MCF 10A (cell line): ENCODE measurements at places on chromosomes 6 and 20. TPM values are rescaled to one million over a fixed set of nuclear protein-coding genes. Genes with fewer than 3 reads are reported as not detected.

The FOXA2 gene
- total RNA-seq, result 1.1 and 1.4 TPM in 2 replicates

GRCh38 chr20:41877911-41878310 is 259.7 kb upstream of the CHD6 start:
- no peak for DNase-seq

DNA sequence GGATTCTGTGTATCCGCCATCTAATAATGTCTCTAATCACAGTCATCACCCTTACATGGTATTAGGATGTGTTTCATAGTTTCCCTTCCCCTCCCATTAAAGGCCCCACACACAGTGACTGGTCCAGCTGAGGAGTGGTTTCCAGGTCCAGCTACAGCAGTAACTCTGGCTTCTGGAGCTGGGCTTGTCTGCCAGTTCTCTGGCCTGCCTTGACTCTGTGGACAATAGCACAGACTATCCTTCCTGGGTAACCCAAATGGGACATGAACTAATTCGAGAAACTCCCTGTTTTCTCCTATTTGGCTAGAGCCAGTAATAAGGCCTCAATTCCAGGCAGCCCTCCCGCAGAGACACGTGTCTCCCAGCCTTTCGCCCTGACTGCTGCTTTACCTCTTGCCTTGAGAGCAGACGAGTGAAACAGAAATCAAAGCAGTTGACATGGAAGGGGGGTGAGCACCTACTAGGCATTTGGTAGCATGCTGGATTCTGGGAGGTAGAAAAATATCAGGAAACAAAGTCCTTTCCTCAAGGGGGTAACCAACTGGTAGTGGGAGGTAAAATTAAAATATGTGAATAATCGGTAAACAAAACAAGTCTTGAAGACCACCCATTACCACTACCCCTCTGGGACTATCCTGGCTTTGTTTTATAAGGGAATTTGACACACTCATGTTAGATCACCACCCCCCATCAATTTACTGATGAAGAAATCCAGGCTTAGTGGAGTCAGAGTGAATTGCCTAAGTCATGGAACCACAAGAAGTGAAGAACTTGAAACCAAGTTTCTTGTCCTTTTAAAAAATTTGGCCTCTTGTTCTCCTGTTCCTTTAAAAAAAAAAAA is 1.2 kb downstream of the TRAF3IP2 start:
- peak; percentile 75 for DNase-seq

- DNase-seq, result no peak
These were observed 46.4 kb downstream of the EBF4 start for GRCh38 chr20:2739042-2739398.

- peak; percentile 4 for DNase-seq
These were observed 127.4 kb upstream of the HCRTR2 start for GRCh38 chr6:55046869-55047422.

DNA sequence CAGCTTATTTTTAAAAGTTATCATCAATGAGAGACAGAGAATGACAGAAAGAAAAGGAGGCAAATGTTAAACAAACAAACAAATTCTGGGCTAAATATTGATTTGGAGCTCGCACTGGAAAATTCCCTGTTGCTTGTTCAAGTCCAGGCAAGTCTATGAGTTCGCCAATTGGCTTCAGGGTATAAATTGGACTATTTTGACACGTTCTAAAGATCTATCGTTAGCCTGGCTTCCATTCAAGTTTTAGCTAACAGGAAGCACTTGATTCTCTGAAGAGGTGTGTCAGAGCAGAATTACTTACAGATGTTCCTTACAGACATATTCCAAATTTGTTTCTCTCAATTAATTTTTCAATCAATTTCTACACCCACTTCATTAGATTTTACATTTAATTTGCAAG is 15.8 kb upstream of the RFPL4B start:
- DNase-seq, result peak; percentile 87

GRCh38 chr6:121157906-121158305 is 176.4 kb downstream of the TBC1D32 start:
- no peak for DNase-seq

The CEP162 gene
- 2.4 and 2.9 TPM in 2 replicates for total RNA-seq

The PET117 gene
- total RNA-seq, result 11.9 and 14.8 TPM in 2 replicates

DNA sequence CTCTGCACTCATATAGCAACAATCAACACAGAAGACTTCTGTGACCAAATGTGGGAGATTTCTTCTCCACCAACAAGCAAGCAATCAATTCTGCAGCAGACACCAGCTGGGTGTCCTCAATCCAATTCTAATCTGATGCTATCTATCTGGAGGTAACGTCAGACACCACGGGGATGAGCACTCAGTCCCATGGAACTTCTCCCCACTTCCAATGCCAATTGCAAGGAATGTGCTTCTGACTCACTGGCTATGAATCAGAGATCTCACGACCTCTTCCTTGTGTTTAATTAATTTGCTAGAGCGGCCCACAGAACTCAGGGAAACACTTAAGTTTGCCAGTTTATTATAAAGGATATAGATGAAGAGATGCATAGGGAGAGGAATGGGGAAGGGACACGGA is 103.5 kb upstream of the SIRPG start:
- DNase-seq, result peak; percentile 68

DNA sequence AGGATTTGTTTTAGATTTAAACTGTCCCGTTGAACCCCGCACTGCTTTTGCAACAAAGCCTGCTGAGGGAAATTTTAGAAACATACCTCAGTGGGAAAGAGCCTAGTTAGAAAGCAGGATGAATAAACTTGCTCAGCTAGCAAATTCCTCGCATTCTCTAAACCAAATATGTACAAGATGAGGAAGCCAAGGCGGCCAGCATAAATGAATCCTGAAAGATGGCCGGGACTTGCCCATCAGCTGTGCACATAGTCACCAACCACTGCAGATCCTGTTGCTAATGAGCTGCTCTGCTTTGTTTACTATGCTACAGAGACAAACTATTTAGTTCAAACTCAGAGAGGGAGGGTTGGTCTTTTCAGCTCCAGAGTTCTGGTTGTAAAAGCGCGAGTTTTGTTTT is 49.0 kb downstream of the TMEM170B start:
- no peak for DNase-seq

DNA sequence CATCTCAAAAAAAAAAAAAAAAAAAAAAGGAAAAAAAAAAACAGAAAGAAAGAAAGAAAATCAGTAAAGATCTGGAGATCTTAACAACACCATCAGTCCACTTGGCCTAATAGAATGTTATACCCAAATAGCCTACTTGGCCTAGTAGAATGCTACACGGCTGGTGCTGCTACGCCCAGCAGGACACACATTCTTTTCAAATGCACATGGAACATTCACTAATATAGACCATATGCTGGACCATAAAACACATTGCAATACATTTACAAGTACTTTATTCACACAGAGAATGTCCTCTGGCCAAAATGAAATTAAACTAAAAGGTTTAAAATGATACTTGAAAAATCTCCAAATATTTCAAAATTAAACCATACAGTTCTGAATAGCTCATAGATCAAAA is 80.0 kb upstream of the TNFAIP3 start:
- no peak for DNase-seq

The CRISP2 gene
- not detected in 2 replicates for total RNA-seq

DNA sequence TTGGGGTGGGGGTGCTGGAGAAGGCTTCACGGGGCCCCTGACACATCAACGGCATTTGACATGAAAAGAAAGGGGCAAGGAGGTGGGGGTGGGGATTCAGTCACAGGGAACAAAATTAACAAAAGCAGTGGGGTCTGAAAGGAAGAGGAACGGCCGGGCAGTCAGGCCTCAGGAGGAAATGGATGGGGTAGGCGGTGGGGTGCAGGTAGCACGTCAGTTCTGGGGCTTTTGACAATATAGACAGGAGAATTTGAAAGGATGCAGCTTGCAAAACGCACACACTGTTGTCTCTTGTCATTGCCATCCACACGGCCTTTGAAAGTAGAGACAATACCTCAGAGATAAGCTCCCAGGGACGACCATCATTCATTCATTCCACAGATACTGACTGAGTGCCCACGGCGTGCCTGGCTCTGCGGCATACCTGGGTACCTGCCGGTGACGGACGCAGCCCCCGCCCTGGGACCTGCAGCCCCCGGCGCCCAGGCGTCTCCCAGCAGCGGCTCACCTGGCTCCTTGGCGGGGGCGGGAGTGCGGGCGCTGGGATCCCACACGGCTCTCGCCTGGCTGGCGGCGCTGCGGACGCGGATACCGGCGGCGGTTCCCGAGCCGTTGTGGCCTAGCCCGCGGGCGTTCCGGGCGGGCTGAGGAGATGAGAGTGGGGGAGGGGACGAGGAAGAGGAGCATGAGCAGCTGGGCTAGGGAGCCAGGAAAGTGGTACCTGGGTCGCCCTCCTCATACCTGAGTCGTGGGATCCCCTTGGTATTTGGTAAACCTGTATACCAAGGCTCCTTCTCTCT is at the start of gene SLC26A8:
SLC26A8 (minus strand) TSS at position 646 of the 800 bp plus-strand sequence. CDS start 4,934 bp downstream, outside the sequence.
- DNase-seq, result no peak

The ANKRD66 gene
- total RNA-seq, result not detected in 2 replicates

GRCh38 chr6:41648921-41649320 is 10.7 kb downstream of the MDFI start:
- no peak for DNase-seq

GRCh38 chr20:51064137-51064536 is 41.2 kb upstream of the KCNG1 start:
- DNase-seq, result no peak

DNA sequence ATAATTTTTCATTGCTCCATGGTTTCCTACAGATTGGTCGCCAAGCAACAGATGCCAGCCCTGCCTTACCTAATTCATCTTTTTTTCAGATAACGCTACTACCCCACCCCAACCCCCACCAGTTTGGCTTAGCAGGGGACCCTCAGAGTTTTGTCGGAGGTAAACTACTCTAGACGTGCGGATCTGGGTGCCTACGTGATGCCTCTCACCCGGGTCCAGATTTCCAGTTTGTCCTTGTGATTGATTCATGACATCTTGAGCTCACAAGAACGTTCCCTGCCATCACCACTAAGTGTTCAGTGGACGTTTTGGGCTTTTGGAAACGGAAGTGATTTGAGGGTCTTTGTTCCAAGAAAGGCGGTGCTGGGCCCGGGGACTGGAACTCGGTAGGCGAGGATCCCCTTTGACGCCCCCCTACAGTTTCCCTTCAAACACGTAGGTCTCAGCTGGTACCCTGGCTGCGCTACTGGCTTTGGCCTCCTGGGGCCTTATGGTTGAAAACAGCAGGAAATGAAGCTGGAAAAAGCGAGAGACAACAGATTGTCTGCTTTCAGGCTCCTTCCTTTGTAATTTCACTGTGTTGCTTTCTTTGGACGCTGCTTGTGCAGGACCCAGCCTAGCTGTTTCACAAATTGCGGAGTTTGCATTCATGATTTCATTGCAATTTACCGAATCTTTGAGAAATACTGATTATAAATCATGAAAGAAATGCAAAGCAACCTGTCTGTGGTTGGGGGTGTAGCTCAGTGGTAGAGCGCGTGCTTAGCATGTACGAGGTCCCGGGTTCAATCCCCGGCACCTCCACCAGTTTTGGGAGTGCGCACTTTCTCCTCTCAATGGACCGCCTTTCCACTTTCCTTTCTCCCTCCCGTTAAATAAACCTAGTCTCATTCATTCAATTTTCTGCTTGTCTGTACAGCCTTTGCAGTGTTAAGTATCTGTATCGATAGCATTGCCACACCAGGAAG is 81.0 kb downstream of the GPX5 start:
- DNase-seq, result peak; percentile 78

DNA sequence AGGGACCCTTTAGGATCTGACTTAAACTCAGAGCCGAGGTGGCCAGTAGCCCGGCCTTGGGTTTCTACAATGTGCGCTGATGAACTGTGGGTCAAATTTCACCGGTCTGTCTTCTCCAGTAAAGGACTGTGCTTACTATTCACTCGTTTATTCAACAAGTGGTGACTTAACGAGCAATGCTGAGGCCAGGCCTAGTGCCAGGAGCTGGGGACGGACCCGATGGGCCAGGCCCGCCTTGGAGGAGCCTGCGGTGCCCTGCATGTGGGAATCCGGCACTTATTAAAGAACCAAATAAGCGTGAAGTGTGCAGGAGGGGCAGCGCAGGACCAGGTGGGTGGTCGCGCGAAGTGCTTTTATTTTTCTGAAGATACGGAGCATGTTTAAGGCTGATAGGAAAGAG is 24.0 kb downstream of the CTCFL start:
- no peak for DNase-seq

DNA sequence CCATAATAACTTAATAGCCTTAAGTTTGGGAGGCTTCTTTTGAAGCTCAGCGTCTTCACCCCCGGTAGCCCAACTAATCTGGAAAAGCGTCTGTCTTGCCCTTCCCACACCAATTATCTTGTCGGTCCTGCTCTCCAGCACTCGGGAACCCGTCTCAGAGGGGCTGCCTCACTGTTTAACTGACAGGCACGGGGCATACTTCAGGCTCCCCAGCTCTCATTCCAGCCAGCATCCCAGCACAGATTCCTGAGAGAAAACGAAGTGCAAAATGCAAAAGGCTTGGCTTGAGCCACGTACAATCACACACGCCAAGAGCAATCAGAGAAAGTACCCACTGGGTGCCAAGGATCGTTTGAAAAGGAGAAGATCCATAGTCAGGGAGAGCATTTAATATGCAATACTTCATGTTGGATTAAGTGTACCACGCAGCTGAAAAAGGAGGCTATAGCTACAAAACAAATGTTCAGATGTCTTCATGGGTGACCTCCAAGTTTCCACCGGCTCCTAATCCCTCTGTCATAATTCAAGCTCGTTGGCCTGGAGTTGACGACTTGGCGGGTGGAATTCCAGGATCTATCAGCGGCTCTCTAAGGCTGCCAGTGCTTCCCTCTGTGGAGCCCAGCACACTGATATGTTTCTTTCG is 53.7 kb upstream of the STX16 start:
- DNase-seq, result no peak

The C20orf96 gene
- 2.4 and 3.8 TPM in 2 replicates for total RNA-seq

DNA sequence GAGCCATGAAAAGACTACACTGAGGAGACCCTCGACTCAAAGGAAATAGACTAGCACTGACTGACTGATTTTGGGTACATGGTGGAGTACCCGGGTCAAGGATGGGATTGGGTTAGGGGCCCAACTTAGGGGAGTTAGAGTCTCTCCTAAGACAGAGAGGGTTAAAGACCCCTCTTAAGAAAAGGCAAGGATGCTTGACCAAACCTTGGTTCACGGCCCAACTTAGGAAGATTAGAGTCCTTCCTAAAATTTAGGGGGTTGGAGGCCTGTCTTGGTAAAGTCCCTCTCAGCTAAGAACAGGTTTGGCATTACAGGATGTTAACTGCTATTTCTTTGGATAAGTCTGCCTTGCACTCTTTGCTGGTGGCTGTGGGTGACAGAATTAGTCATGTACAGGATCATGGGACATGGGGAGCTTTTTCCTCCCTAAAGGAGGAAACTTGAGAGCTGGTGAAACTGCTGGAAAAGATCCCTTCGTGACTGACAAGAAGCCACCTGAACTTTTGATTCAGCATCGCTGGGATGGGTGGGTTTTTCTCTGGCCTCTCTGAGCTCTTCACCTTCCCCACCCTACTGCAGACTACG is 12.3 kb upstream of the SLC22A16 start:
- no peak for DNase-seq

DNA sequence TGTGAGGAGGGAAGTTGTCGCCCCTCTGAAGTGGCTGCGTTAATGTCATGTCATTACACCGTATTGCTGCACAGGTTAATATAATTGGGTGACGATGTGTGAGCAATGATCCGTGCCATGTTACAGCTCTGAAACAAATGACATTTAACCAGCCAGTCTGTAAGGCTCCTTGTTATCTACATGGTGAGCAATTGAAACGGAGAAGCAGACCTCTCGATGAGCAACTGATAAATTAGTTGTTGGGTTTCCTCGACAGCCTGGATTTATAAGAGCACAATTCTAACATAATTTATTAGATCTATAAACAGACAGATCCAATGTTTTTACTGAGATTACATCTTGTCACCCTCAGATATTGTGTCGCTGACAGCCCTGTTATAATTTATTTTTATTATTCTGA is 49.9 kb upstream of the MAFB start:
- DNase-seq, result no peak

The TFAP2D gene
- total RNA-seq, result not detected in 2 replicates

- DNase-seq, result no peak
These were observed 31.5 kb upstream of the MICB start for GRCh38 chr6:31466466-31466865.
